ENCODE measurements at places on chromosomes 16 and 17.

DNA sequence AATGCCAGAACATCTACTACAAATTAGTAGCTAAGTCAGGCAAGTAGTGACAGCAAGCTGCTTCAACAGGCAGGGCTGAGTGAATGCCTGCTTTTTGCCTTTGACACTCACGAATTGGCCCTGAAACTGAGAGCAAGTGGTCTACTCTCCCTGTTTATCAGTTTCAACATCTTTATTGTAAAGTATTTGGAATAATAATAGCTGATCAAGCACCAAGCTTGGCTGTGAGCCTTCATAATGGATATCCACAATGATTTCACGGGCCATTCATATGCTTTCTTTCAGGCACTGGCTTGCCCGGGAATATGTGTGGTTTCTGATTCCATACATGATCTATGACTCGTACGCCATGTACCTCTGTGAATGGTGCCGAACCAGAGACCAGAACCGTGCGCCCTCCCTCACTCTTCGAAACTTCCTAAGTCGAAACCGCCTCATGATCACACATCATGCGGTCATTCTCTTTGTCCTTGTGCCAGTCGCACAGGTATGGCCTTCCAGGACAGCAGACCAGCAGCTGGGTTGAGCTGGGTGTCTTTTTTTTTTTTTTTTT is 5.2 kb downstream of the TLCD3A start:
- no peak for DNase-seq

DNA sequence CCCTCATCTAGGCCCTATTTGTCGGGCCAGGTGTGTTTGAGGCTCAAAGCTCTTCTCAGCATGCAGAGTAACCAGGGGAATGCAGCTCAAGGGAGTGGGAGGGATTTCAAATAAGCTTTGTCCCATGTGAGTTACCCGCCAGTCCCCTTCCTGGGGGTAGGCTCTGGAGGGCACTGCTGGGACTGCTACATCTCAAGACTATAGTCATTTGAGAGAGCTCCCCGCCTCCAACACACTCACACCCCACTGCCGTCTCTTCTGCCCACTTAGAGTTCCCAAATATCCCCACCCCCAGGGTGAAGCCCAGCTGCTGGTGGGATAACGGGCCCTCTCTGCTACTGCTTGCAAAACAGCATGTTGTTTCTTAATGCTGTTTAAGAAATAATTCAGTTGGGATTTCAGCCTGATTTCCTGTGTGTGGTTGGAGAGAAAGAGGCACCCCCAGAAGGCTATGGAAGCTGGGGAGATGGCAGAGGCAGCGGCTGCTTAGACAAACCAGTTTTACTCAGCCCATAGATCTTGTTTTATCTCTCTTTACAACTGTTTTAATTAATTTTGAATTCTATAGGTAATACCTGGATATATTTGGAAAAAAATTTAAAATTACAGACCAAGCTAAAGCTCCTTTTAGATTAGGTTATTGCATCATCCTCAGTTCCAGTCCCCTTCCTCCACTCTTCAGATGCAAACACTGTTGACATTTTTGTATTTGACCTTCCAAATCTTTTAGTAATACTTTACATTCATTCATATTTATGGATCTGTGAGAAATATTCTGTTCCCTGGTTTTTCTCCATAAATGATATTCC is 4.1 kb upstream of the MPO start:
- no peak for DNase-seq

GRCh38 chr17:75340631-75341030 is 51.4 kb upstream of the SLC25A19 start:
- peak; percentile 50 for DNase-seq

DNA sequence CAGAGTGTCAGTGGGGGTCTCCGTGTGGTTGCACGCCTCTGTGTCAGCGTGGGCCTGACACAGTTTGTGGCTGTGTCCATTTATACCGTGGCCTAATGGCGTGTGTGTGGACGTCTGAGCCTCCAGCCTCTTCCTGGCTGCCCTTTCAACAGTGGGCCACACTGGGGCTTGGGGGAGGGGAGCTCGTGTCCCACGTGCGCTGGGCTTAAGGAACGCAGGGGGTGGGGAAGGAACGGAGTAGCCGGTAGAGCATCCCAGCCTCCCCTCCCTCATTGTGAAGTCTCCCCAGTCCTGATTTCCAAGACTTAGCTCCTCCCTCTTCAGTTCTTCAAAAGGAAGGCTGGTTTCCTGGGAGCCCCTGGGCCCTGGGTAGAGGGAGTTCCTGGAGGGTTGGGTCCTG is 9.5 kb upstream of the HES7 start:
- DNase-seq: no peak

GRCh38 chr17:60905709-60906108 is 228.1 kb downstream of the BCAS3 start:
- no peak for DNase-seq

GRCh38 chr16:88969361-88969831 is 7.6 kb downstream of the CBFA2T3 start:
- no peak for DNase-seq

DNA sequence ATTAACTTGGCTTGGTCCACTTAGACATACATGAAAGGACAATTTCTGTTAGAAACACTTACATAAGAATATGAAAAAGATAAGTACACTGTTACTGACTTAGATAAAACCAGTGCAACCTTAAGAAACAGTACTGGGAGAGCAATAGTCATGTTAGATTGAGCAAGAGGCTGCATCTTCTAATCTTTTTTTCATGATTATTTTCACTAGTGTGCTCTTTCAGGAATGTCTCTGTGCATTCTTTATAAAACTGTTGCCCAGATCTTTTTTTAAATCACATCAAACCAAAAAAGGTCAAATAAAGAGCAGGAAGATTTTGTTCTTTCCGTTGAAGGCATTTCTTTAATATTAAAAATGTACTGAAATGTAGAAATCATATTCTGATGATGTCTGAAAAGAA is 100.7 kb upstream of the AXIN2 start:
- peak; percentile 88 for DNase-seq

GRCh38 chr17:45410144-45411091 is 22.3 kb downstream of the ARHGAP27 start:
- no peak for DNase-seq

GRCh38 chr17:80970044-80970761 is 21.4 kb upstream of the CHMP6 start:
- peak; percentile 14 for DNase-seq

- no peak for DNase-seq
Measured at GRCh38 chr17:3669085-3669347, 404 bp downstream of the EMC6 start.

- DNase-seq: no peak
Measured at GRCh38 chr17:334974-335481, 17.6 kb downstream of the RPH3AL start.

GRCh38 chr17:5211458-5211857 is 19.8 kb upstream of the ZNF594 start:
- DNase-seq: no peak

DNA sequence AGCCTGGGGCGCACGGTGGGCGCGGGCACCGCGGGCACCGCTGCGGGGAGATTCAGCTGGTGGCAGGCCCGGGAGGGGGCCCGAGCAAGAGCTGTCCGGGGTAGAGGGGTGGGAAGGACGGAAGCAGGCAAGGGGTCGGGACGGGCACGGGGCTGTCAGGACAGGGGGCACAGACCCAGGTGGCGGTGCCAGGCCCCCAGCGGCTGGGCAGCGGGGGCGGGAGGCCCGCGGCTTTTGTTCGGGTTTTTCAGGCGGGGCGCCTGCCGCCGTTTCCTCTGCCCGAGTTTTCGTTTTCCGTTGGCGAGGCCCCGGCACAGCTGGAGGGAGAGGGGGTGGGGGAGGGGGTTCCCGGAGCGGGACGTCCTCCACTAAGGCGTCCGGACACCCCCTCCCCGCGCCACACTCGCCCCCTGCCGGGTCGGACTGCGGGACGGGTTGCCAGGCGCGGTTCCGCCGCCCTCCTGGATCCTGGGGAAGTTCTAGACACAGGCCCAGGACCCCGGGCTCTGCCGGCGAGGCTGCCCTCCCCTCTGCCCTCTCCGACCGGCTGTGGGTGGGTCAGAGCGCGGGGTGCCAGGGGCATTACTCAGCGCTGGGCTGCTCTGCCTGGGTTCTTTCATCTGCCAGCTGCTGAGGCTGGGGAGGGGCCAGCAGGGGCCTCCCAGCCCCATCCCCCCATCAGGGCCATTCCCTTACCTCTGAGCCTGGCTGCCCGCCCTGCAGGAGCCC is 543 bp downstream of the ARHGAP23 start:
- DNase-seq: peak; percentile 65

- no peak for DNase-seq
Measured at GRCh38 chr17:50204431-50204830, 3.0 kb upstream of the COL1A1 start.

DNA sequence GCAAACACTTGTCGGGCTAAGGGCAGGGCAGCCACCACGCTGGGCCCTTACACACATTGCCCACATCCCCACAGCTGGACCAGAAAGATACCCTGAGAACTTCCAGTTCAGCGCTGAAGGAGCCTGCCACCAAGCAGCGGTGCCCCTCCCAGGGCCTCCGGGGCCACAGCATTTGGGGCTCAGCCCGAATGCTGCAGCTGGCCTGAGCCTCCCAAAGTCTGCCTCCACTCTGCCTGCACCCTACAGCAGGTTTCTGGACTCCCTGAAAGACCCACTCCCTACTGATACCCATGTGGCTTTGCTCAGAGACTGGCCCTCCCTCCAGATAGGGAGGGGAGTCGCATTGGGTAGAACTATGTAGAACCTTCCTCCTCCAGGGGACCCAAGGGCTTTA is 1.5 kb downstream of the MCRIP1 start:
- DNase-seq: no peak

GRCh38 chr17:61384692-61385576 is 14.7 kb upstream of the TBX2 start:
- DNase-seq: no peak

DNA sequence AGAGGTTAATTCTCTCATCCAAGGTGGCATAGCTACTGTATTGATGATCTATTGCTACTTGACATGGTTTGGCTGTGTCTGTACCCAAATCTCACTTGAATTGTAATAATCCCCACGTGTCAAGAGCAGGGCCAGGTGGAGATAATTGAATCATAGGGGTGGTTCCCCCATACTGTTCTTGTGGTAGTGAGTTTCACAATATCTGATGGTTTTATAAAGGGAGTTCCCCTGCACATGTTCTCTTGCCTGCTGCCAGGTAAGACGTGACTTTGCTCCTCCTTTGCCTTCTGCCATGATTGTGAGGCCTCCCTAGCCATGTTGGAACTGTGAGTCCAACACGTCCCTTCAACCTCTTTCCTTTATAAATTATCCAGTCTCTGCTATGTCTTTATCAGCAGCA is 22.9 kb upstream of the CPPED1 start:
- DNase-seq: no peak

- DNase-seq: no peak
Measured at GRCh38 chr17:77211681-77212080, 70.9 kb downstream of the SEC14L1 start.

DNA sequence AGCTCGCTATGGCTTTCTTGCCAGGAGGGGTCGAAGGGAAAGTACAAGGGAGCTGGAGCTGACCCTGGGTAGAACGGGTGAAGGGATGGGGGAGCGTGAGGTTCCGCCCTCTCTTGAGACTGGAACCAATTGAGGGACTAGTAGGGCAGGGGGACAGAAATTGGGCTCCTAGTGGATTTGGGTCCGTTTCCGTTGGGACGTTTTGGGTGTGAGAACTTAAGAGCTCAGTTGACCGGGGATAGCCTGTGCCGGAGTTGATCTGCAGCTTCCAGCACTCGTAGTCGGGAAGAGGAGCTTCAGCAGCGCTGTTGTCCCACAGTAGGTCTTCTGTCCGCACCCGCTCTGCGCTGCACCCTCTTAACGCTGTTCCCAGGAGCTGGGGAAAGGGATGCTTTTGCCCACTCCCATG is 481 bp downstream of the CNTROB start:
- DNase-seq: peak; percentile 22

- DNase-seq: peak; percentile 91
Measured at GRCh38 chr16:17345043-17345442, 125.7 kb downstream of the XYLT1 start.

- peak; percentile 73 for DNase-seq
Measured at GRCh38 chr17:43832168-43832975, 574 bp downstream of the MPP3 start.

GRCh38 chr17:8806926-8807550 is 7.9 kb upstream of the MFSD6L start:
- no peak for DNase-seq

- DNase-seq: no peak
Measured at GRCh38 chr17:39719563-39720355, 10.6 kb downstream of the MIEN1 start.

- DNase-seq: no peak
Measured at GRCh38 chr17:61734466-61734865, 128.9 kb downstream of the BRIP1 start.

- no peak for DNase-seq
Measured at GRCh38 chr17:48295362-48296288, 134.4 kb downstream of the SKAP1 start.

DNA sequence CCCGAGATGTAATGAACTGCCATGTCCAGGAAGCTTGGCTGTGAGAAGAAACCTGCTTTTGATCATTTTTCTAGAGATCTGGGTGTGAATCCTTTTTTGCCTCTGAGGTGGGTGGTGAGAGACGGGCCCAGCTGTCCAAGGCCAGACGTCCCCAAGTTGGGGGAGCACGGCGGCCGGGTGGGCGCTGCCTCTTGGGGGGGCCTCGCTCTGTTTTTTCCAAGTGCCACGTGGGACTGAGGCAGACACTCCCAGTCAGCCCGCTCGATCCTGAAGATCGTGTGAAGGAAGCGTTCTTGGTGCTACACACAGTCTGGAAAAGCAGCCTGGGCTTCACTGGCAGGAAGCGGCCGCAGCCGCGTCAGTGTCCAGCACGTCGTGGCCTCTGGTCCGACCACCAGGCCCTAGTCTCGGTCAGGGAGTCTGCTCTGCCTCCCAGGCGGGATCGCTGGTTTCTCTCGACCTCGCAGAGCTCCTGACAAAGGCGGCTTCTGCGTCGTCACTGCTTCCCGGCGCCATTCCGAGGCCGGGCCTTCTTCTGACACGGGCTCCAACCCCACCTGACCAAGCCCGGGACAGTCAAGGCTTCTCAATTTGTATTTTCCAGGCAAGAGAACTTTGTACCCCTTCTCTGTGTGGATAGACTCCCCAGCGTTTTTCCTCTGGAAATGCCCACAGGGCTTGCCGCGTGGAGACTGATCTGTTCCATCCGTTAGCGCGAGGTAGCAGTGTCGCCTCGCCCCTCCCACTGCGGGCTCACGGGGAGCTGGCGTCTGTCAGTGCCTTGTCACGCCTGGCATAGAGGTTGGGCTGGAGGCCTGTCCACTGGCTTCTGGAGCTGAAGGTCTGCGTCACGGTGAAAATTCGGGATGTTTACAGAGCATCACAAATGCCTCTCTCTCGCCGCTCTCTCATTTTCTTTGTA is 12.4 kb downstream of the PRSS27 start:
- DNase-seq: no peak

All from AG10803 (cell line).